ENCODE measurements at places on chromosomes 2 and 18. TPM values are rescaled to one million over a fixed set of nuclear protein-coding genes. Genes with fewer than 3 reads are reported as not detected.

The RBM43 gene
- total RNA-seq, result 26.4 TPM

The TXNDC2 gene
- not detected for total RNA-seq

The FZD7 gene
- 11.6 TPM for total RNA-seq

The COL6A3 gene
- total RNA-seq, result 2,116 TPM

The PSMA8 gene
- total RNA-seq, result not detected

The SMARCAL1 gene
- 17.9 TPM for total RNA-seq

The PRKAG3 gene
- total RNA-seq, result 0.11 TPM

The CYP27C1 gene
- total RNA-seq, result 2.4 TPM

The PLEKHH2 gene
- total RNA-seq, result 27.0 TPM

The EVX2 gene
- not detected for total RNA-seq

The FRZB gene
- total RNA-seq, result 1.4 TPM

All from articular chondrocyte of knee joint (primary cell).